ENCODE measurements at places on chromosomes 7 and 10.

DNA sequence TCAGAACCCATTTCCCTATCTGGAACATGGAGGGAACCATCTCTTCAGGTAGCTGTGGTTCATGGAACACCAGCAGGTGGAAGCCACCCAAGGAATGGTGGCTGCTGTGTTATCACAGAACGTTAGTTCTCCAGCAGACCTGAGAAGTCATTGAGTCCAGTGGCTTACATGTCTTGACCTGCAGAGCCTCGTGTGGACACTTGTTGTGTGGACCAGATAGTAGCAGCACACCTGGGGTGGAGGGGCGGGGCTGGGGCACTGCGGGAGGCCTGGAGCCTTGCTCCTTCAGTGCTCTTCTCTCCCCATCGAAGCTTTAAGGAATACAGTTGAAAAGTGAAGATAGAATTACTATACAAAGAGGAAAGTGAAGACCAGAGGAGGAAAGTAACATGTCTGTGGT is 42.4 kb downstream of the VWA2 start:
- DNase-seq = no peak

DNA sequence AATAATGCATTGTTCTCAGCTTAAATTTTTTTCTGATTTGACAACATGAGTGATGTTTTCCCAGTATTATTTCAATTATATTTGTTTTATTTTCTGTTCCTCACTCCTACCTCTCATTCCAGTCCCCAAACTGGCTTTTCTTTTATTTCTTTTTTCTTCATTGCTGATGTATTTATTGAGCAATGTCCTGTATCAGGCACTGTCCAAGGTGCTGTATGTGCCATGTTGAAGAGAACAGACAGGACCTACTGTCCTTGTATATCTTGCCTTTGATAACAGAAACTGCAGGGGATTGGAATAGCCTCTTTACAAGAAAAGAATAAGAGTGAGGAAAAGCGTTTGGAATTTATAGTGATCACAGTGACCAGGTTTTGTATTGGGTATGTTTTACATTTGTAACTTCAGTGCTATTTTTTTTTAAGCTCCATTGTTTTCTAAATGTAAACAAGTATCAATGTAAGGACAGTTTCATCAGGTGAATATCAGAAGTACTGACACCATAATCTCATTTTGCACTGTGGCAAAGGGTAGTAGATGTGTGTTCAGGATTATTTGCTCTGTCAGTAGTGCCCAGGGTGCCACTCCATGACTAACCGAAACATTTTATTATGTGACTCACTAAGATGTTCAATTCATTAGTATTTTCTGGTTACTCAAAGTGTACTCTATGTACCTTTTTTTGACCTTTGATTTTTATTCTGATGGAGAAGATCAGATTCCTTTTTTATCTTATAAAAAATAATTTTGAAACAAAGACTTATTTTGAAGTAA is 15.6 kb upstream of the CLDN12 start:
- no peak for DNase-seq

DNA sequence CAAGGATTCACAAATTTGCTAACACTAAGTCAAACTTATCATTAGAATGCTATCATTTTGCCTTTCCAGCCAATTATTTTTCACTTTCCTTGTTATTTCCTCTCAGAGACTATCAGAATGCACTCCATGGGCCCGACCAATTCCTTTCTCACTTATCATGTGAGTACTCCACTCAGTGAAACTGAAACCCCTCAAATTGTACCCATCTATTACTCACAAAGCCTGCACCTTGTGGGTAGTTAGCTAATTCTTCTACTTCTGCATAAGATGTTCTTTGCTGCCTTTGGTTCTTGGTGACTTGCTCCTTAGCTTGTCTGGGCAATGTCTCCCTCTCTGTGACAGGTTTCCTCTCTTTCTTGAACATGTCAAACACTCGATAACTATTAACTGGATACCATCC is 35.2 kb upstream of the MBL2 start:
- DNase-seq = no peak

DNA sequence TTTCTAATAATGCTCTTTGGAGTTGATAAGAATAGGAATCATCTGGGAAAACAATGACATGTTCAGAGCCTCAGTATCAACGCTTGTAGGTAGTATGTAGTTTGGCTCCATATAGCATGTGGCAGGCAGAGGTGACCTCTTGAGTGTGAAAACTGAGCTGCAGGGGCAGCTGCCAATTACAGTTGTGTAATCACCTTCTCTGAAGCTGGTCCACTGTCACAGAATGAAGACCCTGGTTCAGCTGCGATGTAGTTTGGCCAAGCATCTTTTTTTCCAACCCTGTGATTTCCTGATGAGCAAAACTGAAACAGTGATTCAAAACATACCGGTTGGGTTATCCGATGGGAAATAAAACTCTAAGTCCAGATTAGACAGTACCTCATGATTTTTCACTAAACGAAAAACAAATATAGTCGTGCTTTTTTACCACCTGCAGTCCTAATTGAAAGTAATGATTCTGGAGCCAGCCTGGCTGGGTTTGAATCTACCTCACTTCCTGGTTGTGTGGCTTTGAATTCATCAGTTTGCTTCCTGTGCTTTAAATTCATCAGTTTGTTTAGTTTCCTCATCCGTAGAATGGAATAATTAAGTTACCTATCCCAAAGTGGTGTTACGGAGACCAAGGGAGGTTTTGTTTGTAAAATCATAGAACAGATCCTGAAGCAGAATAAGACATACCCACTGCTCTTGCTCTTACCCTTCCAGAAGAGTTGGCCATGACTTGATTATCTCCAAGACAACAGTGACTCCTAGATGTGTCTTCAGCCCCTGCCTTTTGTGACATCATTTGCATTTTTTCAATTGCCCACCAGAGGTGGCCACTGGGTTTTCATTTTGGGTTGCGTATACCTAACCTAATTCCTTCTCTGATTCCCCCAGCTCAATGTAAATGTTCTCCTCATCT is 87.4 kb downstream of the CELF2 start:
- no peak for DNase-seq

DNA sequence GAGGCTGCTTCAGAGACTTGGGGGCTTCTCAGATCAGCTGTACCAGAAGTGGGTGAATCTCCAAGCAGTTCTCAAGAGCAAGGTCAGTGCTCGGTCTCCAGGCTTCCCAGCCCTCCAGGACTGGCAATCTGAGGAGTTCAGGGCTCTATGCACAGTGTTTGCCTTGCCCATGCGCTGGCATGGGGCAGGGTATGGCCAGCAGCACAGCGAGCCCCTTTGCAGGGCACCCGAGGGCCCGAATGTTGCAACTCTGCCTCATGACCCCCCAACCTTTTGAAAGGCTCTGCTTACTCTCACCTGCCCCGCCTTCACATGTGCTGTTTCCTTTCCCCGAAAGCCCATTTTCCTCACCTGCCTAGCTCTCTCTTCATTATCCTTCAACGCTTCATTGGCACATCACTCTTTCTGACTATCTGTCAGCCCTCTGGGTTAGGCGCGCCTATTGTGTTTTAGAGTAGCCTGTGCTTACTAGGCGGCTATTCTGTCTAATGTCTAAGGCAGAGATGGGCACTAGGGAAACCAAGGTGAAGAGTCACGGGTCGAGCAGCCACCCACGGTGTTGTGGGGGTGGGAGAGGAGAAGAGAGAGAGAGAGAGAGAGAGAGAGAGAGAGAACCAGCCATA is 83.6 kb downstream of the WDFY4 start:
- no peak for DNase-seq

DNA sequence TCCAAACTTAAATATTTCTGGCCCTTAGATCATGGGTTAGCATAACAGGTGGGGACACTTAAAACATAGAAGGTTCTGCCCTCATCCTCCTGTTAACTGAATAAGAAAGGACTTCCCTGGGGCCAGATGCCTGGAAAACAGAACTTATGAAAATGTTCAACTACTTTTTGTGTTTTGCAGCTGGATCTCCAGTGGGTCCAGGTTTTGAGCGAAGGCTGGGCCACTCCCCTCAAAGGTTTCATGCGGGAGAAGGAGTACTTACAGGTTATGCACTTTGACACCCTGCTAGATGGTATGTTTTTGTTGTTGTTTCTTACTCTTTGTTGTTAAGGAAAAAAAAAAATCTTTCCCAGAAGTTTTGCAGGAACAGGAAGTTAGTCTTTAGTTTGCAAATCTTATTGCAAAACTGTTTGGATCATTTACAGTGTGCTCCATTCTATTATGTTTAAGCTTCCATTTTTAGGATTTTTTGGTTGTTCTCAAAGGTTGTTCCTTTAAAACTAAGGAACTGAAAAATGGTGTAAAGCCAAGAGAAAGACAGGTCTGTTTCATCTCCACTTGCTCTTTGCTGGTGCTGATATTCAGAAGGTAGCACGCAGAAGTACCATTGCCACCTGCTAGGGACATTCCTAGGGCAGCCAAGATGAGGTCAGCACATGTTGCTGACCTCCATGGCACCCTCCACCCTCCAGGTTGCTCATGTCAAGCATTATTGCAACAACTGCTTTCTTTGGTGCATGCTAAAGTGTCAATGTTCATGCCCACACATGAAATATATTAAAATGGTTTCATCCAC is 56.1 kb downstream of the PAPSS2 start:
- DNase-seq = no peak

DNA sequence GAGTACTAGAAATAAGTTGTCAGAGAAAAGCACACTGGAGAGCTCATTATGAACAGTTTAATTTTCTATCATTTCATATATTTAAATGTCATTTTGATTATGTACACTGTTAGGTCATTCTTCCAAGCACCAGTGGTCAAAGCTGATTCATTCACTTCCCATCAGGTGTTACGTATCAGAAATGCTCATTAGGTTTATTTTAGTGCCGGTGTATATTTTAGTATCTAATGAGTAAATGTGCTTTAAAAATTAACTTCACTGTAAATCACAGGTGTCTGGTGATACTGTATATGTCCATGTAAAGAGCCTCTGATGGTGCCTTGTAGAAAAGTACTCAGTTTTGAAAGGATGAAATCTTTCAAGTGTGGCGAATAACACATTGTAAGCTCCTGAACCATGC is 3.5 kb downstream of the DMTF1 start:
- DNase-seq = no peak

- no peak for DNase-seq
Measured at GRCh38 chr10:119030421-119031250, 1.1 kb downstream of the NANOS1 start.

GRCh38 chr10:79324032-79324695 is 23.1 kb upstream of the PPIF start:
- DNase-seq = no peak

DNA sequence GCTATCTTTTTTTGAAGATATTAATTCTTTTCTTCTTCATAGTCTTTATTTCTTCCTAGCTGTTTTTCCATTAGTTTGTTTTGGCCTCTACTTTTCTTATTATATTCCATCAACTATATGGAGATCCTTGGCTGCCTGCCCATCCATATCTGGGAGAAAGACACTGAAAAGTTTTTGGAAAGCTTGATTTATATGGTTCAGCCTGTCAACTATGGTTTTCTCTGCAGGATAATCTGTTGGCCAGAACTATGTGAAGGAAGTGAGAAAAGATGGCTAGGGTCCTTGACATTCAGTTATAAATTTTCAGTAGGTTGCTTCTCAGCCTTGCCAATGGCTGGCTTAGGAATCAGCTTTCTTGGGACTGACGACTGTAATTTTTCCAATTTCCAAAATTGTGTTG is 10.0 kb upstream of the CDK14 start:
- DNase-seq = no peak

DNA sequence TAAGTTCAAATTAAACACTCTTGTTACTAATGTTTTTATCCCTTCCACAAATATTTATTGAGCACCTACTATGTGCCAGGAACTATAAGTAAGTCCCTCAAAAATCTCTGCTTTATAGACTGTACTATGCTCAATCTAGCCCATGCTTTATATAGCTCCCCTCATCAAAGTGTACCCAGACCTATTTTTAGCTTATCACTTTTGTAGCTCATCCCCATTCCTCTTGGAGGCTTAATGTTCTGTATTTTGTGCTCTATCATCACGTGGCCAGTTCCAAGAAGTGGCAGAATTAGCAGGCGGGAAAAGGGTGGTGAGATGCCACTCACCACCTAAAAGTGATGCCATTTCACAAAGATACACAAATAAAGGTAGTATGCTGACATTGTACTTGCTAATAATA is 138.1 kb upstream of the BET1 start:
- no peak for DNase-seq

DNA sequence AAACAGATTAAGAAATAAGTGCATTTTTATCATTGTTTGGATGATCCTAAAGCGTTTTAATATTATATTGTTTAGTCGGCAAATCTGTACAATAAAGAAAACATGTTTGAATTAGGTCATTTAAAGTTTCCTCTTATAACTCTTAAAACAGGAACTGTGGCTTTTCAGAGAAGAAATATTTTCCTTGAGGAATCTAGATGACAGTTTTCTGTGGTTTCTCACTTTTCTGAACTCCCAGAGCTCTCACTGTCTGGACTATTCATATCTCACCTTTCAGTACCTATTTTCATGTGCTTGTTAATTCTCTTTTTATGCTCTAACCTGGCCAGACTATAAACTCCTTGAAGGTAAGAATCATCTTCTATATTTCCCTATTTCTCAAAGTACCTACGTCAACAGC is 135.1 kb downstream of the CHN2 start:
- DNase-seq = no peak

GRCh38 chr10:126061526-126061925 is 165.2 kb downstream of the FANK1 start:
- no peak for DNase-seq

Data from BJ (cell line).